Forelimb muscle (tissue), 1 donor: ENCODE measurements at places on chromosomes 13 and 19. TPM values are rescaled to one million over a fixed set of nuclear protein-coding genes. Genes with fewer than 3 reads are reported as not detected.

DNA sequence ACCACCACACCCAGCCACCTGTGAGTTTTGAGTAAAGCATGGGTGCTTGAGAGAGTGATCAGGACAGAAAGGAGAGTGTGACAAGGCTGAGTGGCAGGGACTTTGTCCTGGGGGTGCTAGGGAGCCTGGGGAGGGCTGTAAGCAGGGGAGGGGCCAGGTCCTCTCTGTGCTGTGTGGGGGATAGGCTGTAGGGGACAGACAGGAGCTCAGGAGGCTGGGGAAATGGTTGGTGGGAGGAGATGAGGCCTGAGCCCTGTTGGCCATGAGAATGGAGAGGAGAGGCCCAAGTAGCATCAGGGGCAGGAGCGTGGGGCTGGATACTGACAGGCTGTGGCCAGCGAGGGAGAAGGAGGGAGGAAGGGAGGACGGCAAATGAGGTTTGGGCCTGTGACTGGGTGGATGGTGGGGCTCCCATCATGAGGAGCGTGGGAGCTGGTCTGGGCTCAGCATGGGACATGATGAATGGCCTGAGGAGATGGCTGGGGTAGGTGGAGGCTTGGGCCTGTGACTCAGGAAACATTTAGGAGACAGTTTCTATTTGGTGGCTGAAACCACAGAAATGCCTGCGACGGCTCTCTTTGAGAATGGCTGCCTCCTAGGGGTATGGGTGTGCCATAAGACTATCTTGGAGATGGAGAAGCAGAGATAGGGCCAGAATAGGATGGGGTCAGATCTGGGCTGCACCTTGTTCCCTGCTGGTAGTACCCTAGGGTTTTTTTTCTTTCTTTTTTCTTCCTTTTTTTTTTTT, 25.0 kb downstream of the GRIN2D start:
- DNase-seq: no peak

GRCh38 chr13:51534041-51534817, 50.0 kb upstream of the WDFY2 start:
- DNase-seq: no peak

DNA sequence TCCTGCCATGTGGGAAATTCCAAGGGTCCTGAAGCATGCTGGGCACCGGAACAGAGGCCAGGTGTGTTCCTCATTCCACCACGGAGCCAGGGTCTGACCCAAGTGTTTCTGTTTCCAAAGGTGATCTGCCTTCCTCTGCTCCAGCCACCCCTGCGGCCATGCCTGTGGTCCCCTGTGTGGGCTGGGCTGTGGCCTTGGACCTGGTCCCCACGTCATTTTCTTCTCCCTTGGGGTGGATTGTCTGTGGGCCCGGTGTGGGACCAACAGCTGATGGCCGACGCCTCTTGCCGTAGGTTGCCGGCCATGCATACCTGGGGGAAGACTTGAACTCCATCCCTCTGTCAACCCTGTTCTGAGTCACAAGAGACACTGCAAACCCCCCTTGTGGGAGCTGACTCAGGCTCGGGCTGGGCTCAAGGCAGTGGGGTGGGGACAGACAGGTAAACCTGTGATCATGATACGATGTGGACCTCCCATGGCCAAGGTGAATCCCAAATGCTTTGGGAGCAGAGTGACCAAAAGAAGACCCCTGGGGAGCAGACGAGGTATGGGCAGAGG, 35.0 kb downstream of the ATP11A start:
- no peak for DNase-seq

DNA sequence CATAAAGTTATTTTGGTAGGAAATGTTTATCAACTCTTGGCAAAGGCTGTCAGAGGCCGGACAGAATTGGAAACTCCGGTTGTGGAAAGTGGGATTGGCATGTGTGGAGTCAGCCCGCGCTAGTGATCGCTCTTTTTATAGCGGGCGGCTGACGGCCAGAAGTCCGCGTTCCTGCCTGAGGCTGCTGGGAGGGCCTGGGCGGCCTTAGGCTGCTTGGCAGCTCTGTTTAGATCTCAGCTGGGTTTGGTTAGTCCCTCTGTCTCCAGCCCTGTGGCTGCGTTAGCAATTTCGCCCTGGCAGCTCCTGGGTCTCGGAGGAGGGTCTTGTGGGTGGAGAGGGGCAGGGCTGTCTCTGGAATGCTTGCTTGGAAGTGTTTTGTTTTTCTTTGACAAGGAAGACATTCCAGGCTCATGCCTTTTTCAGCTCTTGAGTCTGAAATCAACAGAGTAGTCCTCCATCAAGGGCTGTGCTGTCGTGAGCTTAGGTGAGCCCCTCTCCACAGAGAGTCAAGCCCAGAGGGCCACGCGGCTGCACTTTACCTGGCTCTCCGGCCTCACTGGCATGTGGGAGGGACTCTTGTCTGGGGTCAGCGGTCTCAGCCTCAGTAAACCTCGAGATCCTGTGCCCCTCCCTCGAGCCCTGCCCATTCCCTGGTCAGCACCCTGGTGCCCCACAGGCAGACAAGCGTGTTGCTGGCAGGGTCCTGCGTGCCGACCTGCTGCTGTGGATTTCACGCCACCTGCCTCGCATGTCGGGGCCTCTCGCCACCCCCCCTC, 22.5 kb downstream of the DOT1L start:
- peak; percentile 67 for DNase-seq

DNA sequence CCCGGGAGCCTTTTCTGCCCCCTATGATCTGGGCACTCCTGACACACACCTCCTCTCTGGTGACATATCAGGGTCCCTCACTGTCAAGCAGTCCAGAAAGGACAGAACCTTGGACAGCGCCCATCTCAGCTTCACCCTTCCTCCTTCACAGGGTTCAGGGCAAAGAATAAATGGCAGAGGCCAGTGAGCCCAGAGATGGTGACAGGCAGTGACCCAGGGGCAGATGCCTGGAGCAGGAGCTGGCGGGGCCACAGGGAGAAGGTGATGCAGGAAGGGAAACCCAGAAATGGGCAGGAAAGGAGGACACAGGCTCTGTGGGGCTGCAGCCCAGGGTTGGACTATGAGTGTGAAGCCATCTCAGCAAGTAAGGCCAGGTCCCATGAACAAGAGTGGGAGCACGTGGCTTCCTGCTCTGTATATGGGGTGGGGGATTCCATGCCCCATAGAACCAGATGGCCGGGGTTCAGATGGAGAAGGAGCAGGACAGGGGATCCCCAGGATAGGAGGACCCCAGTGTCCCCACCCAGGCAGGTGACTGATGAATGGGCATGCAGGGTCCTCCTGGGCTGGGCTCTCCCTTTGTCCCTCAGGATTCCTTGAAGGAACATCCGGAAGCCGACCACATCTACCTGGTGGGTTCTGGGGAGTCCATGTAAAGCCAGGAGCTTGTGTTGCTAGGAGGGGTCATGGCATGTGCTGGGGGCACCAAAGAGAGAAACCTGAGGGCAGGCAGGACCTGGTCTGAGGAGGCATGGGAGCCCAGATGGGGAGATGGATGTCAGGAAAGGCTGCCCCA, 8.5 kb upstream of the CEACAM7 start:
- no peak for DNase-seq

- no peak for DNase-seq
Measured at GRCh38 chr13:32911506-32911905, 104.7 kb upstream of the KL start.

GRCh38 chr19:42401365-42402303, 11.5 kb upstream of the CNFN start:
- DNase-seq: no peak

DNA sequence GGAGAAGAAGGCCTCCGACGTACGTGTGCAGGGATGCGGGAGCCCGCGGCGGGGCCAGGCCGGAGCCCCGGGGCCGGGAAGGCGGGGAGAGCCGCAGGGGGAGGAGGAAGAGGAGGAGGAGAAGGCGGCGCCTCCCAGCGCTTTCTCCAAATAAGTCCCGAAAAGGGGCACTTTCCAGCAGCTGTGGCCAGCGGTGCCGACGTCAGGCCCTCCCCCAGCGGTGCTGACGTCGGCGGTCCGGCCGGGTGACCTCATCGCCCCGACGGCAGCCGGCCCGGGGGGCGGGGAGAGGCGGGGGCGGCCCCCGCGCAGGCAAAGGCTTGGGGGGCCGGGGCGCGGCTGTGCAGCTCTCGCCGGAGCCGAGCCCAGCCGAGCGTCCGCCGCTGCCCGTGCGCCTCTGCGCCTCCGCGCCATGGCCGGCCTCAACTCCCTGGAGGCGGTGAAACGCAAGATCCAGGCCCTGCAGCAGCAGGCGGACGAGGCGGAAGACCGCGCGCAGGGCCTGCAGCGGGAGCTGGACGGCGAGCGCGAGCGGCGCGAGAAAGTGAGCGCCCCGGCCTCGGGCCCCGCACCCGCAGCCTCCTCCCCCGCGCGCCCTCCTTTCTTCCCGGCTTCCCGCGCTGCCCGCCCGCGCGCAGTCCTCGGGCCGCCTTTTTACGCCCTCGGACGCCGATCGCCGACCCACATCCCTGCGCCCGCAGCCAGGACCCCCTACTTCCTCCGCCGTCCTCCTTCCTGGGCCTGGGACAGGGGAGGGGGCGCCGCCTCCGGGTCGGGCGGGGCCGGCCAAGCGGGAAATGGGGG, at the start of gene TPM4:
Gene TPM4 (plus strand): TSS at position 342 of the 804 bp plus-strand sequence. CDS start 71 bp downstream, at position 413.
- peak; percentile 80 for DNase-seq

DNA sequence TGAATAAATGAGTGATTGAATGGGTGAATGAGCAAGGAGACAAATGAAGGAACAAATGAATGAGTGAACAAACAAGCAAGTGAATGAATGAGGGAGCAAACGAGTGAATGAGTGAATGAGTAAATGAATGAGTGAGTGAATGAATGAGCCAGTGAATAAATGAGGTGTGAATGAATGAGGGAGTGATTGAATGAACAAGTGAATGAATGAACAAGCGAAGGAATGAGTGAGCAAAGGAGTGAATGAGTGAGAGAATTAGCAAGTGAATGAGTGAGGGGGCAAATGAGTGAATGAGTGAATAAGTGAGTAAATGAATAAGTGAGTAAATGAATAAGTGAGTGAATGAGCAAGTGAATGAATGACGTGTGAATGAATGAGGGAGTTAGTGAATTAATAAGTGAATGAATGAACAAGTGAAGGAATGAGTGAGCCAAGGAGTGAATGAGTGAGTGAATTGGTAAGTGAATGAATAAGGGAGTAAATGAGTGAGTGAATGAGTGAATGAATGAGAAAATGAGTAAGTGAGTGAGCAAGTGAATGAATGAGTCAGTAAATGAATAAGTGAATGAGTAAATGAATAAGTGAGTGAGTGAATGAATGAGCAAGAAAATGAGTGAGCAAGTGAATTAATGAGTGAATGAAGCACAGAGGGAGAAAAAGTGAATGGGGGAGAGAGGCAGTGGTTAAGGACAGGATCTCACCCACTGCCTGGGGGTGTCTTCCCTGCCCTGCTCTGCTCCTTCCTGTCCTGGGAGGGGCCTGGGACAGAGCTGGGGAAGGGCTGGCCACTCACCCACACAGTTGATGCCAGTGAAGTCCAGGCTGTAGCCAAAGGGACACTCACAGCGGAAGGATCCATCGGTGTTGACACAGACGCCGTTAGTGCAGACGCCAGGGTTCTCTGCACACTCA, 36.4 kb downstream of the CCL25 start:
- DNase-seq: no peak

Gene PGLYRP2
- not detected for polyA plus RNA-seq

DNA sequence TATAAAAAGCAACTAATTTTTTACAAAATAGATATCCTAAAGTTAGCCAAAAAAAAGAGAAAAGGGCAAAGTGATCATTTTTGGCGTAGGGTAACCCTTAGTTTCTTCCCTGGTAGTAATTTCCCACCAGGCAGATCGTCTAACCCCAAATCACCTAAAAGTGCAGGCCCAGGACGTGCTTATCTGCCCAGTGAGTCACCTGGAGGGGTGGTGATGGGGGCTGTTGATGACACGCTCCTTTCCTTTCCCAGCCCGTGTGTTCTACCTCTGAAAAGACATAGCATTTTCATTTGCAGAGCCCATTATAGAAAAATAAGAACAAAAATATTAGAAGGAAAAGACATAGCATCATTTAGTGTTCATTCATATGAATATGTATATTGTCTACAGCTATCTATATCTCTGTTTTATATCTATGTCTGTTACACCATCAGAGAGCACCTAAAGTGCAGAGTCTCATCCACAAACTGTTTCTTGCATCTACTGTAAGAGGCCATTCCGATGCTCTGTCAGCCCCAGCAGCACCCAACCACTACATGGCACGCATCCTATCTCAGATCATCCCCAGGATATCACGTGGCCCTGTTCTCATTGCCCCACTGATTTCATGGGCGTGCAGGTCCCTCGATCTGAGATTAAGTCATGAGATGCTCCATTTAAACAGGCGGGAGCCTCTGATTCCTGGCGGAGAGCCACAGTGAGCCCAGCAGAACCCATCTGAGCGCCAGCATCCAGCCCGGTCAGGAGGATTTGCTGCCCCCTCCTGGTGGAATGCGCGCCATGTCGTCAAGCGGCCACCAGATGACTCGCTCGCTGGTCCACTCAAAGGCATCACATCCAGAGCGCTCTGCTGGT, 8.5 kb upstream of the LILRB3 start:
- DNase-seq: no peak

GRCh38 chr13:112065867-112066623, 904 bp upstream of the SOX1 start:
- no peak for DNase-seq

- DNase-seq: peak; percentile 17
Measured at GRCh38 chr19:42433503-42434260, 6.5 kb upstream of the LIPE start.

Gene CYP4F3
- 0.24 TPM for polyA plus RNA-seq

- no peak for DNase-seq
Measured at GRCh38 chr19:42850981-42851717, 28.4 kb downstream of the PSG1 start.

GRCh38 chr19:47819858-47820257, 1.9 kb upstream of the CRX start:
- DNase-seq: no peak

Gene TNFRSF19
- polyA plus RNA-seq: 20.6 TPM

DNA sequence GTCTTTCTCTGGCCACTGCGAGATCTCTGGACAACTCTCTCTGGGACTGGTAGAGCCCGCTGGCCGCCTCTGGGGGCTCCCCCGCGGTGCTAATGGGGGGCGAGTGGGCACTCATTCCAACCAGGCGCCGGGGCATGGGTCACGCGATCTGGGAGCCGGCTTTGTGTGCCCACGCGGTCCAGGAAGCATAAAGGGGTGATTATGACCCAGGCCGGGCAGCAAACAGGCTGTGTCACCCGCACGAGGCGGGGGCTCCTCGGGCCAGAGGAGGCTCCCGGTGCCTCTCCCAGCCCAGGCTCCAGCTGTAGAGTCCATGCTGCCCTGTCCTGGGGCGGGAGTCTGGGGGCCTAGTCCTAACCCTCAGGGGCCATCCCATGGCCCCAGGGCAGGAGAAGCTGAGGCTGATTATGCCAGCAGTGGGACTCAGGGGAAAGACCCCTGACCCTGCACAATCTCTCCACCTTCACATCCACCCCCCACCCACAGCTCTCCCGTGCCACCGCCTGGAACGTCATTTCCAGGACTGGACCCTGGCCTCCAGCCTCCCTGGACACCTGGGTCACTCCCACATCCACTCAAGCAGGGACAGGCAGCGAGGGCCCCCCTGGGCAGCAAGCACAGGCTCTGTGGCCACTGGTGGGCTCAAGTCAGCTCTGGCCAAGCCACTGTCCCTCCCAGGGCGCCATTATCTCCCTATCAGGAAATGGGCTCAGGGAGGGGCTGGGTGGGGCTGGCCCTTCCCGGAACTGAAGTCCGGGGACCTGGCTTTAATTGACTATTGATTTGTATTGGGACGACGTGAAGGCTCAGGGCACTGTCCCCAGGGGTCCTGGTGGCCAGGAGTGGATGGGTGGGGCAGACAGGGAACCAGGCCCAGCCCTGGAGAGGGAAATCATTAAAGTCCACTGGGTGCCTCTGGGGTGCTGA, 50.0 kb downstream of the PTPRS start:
- no peak for DNase-seq
